ENCODE measurements at places on chromosomes 12 and 14. TPM values are rescaled to one million over a fixed set of nuclear protein-coding genes. Genes with fewer than 3 reads are reported as not detected.

The PLEKHG7 gene
- not detected for total RNA-seq

The DCTN2 gene
- 104 TPM for total RNA-seq

The ATP5F1B gene
- 380 TPM for total RNA-seq

DNA sequence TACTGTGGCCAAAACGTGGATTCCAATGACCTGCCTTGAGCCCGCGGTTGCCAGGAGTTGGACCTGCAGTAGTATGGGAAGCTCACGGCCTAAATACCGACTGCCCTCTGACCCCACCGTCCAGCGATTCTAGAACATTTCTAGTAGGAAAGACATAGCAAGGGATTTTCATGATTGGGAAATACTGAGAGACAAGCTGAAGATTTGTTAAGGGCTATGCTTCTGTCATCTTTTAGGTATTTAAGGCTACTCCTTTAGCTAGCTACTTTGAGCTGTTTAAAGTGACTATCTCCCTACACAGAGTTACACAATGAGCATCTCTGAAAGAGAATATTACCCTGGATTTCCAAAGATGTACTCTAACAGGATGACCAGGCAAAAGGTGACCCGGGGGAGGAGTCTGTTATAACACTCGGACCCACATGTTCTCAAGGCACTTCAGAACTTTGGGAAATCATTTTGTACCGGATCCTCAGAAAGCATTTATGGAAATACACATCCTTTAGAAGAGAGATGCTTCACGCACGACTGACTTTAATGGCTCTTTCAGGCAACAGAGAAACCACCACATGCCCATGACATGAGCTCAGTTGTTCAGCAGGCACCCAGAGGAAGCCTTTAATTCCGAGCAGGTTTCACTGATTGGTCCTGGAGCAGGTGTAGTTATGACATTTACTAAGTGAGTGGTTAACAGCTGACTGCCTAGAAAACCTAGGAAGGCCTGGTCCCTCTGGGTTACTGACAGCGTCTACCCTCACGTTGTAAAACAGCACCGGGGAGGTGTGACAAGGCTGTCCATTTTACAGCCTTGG lies 4.2 kb downstream of the BAG5 start:
- DNase-seq, result no peak

DNA sequence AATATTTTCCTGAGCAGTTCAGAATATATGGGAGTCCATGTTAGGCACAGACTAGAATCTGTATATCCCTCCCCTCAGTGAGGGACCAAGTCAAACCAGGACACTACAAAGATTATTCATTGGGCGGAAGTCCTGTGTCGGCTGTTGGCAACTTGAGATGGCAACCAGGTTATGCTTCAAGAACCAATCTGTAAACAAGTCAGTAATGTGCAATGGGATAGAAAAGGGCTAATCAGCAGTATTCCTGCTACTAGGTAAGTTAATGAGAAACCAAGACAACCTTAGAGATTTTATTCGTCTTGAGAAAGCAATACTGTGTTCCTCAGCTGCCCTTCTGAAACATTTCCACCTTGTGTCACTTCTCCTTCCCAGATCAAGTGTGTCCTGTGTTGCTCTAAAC lies 26.4 kb downstream of the ARG2 start:
- no peak for DNase-seq

The DCP1B gene
- 12.7 TPM for total RNA-seq

The KLHL33 gene
- not detected for total RNA-seq

The PRPH gene
- not detected for total RNA-seq
